ENCODE measurements at places on chromosomes 6 and 20.

GRCh38 chr6:106069478-106069877 is 16.7 kb upstream of the PRDM1 start:
- no peak for DNase-seq

DNA sequence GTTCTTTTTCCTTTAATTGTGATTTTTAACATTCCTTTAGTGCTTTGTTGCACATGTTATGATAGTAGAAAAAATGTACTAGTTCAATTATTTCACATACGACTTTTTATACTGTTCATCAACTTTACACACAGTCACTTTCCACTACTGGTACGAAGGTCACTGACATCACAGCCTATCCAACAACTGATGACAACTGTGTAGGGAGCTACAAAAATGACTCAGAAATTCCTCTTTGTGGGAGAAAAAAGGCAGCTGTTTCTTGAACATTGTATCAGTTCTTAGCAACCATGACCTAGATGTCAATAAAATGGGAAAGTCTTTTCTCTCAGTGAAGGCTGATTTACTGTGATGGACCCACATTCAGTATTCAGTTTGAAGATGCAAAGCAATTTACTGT is 7.0 kb upstream of the ID4 start:
- no peak for DNase-seq

- DNase-seq, result no peak
Observed at GRCh38 chr6:72911463-72912155, 289.7 kb downstream of the KCNQ5 start.

GRCh38 chr6:3750317-3751076 is 1.0 kb downstream of the PXDC1 start:
- DNase-seq, result peak; percentile 21

DNA sequence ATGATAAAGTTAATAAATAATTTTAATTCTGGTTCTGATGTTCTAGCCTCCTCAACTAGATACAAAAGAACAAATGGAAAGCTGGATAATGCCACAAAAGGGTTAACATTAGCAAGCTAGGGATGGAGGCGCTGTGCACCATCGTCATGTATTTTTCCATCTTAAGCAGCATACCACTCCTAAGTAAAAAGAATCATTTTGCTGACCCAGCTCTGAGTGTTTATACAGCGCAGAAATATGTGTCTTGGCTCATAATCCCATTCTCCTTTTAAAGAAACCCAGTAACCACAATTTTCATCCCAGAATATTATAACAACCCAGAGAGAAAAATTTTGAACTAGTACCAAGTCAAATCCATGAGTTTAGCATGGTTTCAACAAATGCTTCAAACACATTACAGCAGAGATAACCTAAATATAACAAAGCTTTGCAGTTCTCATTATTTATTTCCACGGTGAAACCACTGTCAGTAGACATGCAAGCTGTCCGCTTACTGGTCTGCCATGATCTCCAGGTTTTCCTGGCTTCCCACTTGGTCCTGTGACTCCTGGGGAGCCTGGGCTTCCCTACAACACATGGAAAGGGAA is 111.1 kb downstream of the COL12A1 start:
- DNase-seq, result no peak

GRCh38 chr20:38896009-38896594 is 30.1 kb upstream of the FAM83D start:
- no peak for DNase-seq

- no peak for DNase-seq
Observed at GRCh38 chr6:157272372-157272771, 50.9 kb downstream of the TMEM242 start.

DNA sequence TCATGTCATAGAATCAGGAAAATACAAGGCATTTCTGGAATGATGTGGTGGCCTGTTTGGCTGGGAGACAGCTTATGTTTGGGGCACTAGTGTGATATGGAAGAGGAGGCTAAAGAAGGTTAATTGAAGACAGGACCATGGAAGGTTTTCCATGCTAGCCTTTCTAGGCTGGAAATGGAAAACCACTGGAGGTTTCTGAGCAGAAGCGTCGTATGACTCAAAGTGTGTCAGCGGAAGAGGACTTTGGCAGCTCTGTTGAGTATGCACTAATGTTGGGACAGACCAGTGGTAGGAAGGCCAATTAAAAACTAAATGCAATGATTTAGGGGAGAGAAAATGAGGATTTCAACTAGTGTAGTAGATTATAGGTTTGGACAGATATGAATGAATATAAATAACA is 413.1 kb downstream of the PLCB1 start:
- DNase-seq, result no peak

DNA sequence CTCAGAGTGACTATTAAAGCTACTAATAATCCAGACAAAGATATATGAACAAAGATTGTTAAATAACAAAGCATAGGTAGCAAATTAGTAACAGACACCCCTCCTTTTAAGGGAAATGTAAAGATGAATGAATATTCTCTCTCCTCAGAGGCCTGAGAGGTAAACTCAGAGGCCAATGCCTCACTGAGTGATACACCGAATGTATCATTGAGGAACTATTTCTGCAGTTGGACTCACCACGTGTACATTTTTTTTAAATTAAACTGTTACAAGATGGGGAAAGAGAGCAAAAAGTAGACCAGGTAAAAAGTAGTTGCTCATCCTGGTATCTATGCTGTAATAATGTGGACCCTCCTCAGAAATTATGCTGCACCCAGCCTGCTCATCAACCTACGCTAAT is 72.3 kb upstream of the IPCEF1 start:
- DNase-seq, result no peak

DNA sequence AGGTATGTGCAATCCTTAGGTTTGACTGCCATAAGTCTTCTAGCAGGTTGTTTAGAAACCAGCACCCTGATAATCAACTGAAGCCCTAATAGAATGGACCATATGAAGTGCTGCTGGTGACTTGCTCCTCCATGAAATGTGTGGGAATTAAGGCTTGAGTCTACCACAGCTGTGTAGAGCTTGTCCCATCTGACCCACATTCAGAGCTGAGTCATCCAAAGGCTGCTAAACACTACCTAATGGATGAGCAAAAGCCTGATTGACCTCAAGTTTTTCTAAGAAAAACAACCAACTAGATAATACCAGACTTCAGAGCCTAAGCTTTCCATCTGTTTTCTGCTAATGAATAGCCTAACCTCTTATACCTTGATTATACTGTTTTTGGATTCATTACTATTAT is 120.3 kb upstream of the MOCS1 start:
- no peak for DNase-seq

DNA sequence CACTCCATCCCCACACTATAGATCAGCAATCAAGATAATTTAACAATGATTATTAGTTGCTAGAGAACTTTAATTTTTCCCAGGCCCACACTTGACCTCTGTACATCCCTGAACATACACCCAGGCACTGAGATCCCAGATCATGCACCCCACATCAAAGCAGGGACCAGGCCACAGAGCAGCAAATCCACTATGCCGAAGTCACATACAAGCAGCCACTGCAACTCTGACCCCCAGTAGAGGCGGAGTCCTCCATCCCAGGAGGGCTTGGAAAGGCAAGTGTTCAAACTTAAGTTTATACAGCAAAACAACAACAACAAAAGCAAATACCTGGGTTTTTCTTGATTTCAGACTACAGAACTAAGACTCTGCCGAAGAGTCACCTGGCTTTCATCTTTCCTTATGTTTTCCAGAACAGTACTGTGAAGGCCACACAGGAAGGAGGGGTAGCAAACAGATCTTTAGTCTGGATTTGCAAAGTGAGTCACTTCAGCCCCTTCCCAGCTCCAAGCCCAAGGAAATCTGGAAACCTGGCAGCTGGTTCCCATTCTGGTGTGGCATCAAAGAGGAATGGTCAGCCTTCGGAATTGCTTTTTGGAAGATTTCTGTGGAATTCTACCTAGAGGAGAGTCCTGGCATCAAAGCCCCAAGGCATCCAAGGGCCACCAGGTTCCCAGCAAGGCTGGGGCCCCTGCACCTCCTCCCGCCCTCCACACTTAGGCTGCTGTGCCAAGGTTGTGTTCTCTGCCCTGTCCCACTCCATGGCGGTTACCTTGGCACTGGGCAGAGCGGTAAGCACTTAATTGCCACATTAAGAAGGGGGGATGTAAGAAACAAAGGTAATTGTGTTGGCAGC is 7.3 kb downstream of the JAG1 start:
- no peak for DNase-seq

GRCh38 chr20:23331450-23332350 is 18.9 kb upstream of the NXT1 start:
- DNase-seq, result no peak

DNA sequence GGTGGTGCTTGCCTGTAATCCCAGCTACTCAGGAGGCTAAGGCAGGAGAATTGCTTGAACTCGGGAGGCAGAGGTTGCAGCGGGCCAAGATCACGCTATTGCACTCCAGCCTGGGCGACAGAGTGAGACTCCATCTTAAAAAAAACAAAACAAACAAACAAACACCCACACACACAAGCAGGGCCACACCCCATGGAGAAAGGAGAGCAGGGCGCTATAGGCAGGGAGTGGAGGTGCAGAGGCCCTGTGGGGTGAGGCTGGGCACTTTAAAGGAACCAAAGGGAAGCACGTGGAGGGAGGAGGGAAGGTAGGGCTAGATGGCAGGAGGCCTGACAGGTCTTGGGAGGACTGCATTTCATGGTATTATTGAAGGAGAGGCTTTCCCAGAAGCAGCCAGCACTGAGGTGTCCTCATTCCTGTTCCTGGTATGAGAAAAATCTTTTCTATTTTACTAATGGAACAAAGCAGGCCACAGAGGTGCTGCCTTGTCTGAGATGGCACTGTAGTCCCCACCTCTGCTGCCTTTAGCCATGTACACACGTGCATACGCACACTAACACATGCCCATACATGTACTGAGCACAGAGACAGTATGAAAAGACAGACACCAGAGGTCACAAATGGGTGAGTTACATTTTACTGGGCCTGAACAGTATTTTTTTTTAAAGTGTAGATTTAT is 44.0 kb downstream of the BCAS4 start:
- DNase-seq, result no peak

- no peak for DNase-seq
Observed at GRCh38 chr6:40456390-40457013, 130.7 kb downstream of the LRFN2 start.

- no peak for DNase-seq
Observed at GRCh38 chr6:139768196-139768595, 393.7 kb upstream of the CITED2 start.

DNA sequence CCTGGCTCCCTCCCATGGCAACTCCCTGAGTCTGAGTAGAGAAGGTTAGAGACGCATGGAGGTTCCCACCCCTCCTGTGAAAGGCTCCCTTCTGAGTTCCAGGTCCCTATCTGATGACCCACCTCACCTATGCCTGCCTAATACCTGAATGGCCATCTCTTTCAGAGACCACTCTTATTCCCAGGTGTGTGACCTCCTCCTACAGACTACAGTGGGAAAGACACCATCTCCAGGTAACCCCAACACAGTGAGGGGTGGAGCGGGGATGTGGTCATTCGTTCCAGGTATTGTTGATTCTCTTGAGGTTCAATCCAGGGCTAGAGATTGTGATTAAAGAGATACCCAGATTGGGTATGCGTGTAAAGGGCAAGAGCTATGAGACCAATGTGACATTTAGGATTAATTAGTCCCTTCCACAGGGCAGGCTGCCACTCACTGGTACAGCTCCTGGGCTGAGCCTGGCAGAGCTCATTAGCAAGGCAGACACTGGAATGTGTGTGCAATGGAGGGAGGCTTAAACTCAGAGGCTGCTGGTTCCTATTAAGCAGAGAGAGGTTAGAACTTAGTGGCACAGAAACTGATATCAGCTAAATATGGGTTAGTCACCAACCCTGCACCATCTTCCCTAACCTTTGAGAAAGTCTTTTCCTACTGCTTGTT is 46.5 kb upstream of the IER3 start:
- no peak for DNase-seq

DNA sequence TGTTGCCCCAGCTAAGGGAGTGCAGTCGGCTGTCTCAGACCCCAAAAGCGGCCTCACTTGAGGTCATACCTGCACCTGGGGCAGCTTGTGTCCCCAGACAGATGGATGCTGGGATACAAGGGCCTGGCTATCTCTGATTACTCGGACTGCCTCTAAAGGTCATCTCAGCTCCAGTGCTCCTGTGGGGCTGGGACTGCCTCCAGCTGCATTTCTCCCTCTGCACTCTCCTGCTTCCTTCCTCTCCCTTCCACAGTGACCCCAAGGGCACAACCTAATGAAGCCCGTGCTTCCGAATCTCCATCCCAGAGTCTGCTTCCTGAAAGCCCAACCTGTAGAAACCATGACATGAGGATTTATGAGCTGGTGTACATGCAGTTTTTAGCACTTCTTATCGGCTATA is 22.8 kb upstream of the OCSTAMP start:
- no peak for DNase-seq

GRCh38 chr6:66538551-66539135 is 831.6 kb upstream of the EYS start:
- no peak for DNase-seq

DNA sequence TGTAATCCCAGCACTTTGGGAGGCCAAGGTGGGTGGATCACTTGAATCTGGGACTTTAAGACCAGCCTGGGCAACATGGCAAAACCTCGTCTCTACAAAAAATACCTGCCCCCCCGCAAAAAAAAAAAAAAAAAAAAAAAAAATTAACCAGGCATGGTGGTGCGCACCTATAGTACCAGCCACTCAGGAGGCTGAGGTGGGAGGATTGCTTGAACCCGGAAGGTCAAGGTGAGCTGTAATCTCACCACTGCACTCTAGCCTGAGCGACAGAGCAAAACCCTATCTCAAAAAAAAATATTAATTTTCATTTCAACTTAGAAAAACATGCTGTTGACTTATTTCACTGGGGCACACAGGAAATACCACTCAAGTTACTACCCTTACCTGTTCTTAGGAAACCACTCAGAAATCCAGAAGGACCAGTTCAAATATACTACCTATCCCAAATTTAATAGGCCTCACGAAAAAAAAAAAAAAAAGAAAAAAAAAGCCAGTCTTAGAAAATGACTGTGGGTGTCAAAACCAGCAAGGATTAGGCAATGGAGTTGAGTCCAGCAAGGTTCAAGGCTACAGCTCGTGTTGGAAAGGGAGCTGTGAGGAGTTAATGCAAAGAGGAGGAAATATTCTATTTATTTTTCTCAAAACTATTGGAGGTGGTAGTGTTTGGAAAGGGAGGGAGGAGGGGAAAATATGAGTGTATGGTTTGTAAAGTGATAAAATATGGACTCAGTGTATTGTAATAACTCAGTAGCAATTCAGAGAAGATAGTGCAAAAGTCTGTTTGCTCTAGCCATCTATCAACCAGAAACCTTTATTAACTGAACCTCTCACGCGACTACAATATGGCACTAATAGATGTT is 33.9 kb upstream of the PIM1 start:
- no peak for DNase-seq

DNA sequence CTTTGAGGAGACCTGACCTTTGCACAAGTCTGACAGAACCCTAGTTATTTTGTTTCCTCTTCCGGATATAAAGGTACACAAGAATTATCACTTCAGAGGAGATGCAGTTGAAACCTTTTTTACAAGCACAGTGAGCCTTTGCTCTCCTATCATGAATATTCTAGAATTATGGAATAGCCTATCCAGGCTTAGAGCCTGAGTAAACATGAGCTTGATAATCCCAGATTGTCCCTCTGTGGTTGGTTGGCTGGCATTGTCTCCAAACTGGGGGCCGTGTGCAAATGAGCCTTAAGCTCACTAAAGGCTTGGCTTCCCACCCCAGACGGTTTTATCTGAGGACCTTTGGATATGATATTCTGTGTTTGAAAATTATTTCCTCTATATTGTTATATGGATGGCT is 32.0 kb downstream of the BTBD3 start:
- no peak for DNase-seq

- DNase-seq, result no peak
Observed at GRCh38 chr6:1409774-1410465, 20.5 kb downstream of the FOXF2 start.

- no peak for DNase-seq
Observed at GRCh38 chr6:28933069-28933468, 9.3 kb upstream of the TRIM27 start.

- no peak for DNase-seq
Observed at GRCh38 chr6:20811109-20811761, 277.0 kb downstream of the CDKAL1 start.
